ENCODE measurements at places on chromosomes 4 and X. TPM values are rescaled to one million over a fixed set of nuclear protein-coding genes. Genes with fewer than 3 reads are reported as not detected.

GRCh38 chr4:100086766-100087431, 103.4 kb downstream of the DDIT4L start:
- no peak for DNase-seq

- DNase-seq: peak; percentile 57
Measured at GRCh38 chrX:118872102-118872566, 48.5 kb downstream of the ZCCHC12 start.

The AMBN gene
- not detected for total RNA-seq

DNA sequence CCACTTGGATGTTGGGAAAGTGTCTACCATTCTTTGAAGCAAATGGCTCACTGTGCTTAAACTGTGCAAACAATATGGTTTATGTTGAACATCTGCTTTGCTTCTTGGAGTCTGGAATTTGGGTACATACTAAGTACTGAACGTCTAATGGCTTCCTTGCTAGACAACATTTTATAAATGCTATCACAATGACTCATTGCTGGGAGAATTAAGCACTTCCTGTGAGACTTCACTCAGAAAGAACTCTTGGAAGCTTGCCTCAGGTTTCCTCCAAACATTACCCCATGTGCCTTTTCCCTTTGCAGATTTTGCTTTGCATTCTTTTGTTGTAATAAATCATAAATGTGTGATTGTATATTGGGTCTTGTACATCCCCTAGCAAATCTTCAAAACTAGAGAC, 139.7 kb downstream of the PACRGL start:
- DNase-seq: no peak

The CHM gene
- 11.2 TPM for total RNA-seq

DNA sequence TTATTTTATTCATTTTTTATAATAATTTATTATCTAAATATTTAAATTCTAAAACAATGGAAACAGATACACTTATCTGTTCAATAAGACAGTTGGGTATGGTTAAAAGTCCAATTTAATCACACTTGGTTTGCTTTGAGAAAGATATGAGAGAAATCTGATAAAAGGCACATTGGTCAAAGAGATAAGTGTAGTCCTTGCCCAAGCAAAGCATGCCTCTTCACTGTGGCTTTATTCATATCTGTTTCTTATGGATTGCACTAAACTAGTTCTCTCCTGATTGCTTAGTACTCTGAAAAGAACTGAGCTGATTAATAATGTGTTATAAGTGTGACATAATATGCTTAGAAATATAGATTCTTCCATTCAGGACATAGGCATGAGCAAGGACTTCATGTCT, 39.8 kb downstream of the CXCL1 start:
- DNase-seq: no peak

GRCh38 chr4:8472689-8473197, 32.2 kb downstream of the TRMT44 start:
- DNase-seq: no peak

The UGT2B11 gene
- not detected for total RNA-seq

The CENPVL2 gene
- not detected for total RNA-seq

DNA sequence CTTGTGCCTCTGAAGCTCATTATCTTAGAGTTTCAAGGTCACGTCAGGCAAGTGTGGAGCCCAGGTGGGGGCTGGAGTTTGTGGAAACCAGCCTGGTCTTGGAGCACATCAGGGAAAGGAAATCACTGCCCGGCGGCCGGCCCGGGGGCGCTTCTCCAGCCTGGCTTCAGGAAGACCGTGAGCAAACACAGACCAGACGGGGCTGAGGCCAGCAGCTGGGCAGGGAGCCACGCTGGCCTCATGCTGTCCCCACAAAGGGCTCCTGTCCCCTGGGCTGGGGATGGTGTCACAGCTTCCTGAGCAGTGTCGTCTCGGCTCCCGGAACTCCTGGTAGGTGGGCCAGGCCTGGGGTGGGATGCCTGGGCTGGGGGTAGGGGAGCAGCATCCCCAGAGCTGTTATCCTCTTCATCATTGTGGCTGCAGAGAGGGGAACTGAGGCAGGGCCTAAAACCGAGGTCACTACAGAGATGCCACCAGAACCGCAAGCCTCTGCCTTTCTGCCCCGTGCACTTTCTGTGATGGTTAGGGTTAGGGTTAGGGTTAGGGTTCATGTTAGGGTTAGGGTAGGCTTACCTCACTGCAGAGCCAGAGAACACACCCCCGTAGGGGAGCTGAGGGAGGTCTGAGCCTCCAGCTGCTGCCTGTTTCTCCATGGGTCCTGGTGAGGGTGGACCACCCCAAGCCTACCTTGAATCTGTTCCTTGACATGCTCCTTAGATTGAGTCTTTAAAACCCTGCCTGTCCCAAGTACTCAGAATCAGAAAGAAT, 77.5 kb downstream of the HTRA3 start:
- peak; percentile 74 for DNase-seq

DNA sequence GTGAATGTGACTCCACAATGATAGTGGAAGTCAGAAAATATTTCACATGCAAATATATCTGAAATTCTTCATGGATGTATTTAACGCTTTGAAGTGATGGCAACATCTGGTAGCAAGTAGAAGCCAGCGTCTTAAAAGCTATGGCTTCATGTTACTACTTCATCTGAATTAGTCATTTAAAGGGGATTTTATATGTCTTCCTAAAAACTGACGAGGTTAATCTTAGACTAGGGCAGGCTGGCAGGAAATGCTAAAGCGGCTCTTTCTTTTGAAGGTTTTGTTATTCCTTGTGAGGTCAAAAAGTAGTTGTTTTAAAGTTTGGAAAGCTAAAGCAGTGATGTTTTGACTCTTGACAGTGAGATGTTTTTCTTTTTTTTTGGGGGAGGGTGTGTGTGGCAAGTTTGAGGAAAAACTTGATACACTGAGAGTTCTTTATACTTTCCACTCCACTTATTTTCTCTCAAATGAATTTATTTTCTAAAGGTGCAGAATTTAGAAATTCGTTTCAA, 22.6 kb downstream of the PLS3 start:
- no peak for DNase-seq

DNA sequence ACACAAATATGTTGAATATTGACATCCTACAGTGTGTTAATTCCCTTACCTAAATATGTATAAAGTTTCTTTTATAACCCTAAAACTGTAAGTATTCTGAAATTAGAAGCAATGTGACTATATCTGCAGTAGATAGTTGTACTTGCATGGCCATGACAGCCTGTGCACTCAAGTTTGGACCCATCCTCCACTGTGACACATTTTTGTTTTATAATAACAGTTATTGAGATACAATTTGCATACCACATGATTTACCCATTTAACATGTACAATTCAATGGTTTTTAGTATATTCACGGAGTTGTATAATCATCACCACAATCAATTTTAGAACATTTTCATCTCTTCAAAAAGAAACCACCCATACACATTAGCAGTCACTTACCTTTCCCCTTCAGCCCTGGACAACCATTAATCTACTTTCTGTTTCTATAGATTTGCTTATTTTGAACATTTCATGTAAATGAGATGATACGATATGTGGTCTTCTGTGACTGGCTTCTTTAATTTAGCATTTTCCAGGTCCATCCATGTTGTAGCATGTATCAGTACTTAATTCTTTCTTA, 29.6 kb downstream of the HERC3 start:
- no peak for DNase-seq

DNA sequence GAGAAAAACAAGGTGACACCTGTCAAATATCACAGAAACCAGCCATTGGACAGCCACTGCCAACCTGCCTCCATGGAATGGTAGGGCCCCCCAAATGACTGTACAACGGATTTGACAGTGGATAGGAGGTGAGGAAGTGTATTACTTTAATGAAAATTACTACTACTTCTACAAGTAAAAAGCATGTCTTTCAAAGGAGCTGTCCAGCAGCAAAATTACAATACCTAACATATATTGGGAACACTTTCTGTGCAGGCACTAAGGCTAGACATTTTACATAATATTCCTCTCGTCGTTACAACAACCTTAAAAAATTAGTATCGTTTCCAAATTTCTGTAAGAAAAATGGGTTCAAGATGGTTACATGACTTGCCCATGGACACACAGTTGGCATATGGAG, 14.9 kb downstream of the PPP3CA start:
- DNase-seq: no peak

The NPNT gene
- 11.1 TPM for total RNA-seq

The MRPS18C gene
- total RNA-seq: 39.1 TPM

- DNase-seq: no peak
Measured at GRCh38 chrX:80181079-80181478, 166.5 kb downstream of the TBX22 start.

- DNase-seq: no peak
Measured at GRCh38 chr4:132642016-132642817, 506.9 kb upstream of the PCDH10 start.

DNA sequence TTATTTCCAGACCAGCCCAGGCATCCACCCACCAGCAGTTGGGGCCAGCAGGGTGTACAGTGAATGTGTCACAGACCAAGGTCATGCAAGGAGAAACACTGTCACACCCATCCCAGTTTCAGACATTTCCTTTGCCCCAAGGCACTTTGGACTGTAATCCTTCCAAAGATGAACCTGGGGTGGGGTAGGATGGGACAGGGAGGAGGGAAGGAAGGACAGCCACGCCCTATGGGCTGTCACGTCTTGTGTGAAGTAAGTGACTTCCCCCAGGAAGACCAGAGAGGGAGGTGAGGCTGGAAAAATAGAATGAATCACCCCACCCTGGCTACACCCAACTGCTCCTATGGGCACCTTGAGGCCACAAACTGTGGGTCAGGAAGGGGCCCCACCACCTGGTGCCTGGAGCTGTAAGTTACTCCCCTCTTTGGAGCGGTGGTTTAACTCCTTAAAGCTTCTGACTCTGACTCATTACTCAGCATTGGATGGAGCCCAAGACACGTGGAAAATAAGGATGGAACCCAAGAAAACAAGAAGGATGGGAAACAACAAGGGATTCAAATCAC, 349.9 kb upstream of the KLF3 start:
- no peak for DNase-seq

DNA sequence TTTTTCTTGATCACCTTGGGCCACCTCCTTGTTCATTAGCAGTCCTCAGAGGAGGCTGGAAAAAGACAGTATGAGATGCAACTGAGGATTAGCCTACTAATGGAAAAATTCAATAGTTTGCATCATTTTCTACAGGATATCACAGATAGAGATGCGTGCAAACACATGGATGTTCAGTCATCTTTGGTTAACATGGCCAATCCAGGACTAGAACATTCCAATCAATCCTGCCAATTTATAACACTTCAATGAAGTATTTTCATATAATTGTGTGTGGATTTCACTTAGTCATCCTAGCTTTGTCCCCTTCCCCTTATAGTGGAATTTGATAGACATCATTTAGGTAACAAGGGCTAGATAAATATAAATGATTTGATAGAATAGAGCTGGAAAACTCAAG, 42.7 kb downstream of the MAML3 start:
- DNase-seq: no peak
